ENCODE measurements at places on chromosomes 5 and 9.

- no peak for DNase-seq
Measured at GRCh38 chr9:70106571-70106970, 62.9 kb downstream of the MAMDC2 start.

DNA sequence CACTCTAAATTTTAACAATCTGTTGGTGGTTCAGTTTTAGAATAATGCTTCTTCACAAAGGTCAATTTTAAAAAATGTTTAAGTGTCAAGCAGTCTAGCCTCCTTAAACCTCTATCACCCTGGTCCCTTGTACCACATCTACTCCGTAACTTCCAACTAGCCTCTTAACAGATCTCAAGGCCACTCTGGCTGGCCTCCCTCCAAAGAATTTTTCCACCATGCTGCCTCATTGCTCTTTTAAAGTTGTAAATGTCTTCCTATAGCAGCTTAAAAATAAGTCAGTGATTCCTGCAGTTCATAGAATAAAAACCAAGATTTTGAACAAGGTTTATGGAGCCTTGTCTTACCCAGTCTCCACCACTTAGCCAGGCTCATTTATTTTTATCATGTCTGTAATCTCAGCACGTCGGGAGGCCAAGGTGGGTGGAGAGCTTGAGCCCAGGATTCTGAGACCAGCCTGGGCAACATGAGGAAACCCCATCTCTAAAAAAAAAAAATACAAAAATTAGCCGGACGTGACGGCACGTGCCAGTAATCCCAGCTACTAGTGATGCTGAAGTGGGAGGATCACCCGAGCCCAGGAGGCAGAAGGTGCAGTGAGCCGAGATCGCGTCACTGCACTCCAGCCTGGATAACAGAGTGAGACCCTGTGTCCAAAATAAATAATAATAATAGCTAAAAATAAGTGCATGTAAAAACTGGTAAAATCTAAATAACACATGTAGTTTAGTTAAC is 924.9 kb upstream of the DMAC1 start:
- no peak for DNase-seq

DNA sequence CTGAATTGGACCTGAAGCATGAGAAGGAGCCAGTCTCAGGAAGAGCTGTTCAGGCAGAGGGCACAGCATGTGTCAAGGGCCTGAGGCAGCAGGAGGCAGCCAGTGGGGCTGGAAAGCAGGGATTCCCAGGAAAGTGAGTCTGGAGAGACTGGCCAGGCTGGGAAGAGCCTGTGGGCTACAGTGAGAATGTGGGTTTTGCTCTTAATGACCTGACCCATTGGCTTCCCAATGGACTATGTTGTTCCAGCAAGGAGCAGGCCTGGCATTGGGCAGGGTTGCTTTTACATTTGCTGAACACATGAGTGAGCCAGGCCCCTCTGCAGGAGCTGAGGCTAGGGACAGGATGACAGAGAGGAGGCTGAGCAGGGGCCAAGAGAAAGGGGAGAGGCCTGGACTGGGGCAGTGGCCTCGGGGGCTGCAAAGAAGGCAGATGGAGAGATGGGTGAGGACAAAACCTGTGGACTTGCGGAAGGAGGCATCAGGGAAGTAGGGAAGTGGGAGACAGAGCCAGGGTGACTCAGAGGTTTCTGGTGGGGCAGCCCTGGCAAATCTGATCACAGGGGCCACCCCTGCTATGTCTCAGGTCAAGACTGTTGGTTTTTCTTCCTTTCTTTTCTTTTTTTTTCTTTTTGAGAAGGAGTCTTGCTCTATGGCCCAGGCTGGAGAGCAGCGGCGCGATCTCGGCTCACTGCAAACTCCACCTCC is 65.9 kb upstream of the NEK6 start:
- DNase-seq, result no peak

GRCh38 chr5:43019291-43019613 is 20.9 kb downstream of the ANXA2R start:
- no peak for DNase-seq

DNA sequence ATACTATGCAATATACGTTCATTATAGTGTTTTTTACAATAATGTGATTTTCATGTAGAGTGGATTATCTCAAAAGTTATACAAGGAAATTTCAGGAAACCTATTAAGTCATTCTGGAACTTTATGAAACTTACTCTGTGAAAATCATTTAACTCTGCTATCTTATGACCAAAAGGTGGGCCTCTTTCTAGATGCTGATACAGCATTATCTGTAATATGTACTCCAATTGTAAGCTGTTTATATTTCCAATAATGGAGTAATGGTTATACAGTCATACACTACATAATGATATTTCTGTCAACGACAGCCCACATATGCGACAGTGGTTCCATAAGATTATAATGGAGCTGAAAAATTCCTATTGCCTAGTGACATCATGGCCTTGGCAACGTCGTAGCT is 18.8 kb upstream of the PCSK5 start:
- DNase-seq, result no peak

DNA sequence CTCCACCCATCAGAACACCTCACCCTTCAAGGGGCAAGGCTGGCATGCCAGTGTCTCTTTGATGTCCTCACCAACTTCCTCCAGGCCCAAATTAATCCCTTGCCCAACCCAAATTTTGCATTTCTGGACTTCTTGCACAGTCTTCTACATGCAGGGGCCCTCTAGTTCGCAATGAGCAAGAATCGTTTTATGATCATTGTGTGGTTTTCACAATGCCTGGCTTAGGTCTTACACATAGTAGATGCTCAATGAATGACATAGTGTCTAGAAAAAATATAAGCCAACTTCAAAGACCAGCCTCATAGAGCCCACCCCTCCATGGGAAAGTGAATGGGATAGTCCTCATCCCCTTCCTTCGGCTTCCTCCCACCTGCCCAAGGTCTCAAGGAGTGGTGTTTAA is 9.8 kb upstream of the ESM1 start:
- DNase-seq, result no peak

- DNase-seq, result no peak
Measured at GRCh38 chr5:103356350-103357091, 98.0 kb downstream of the MACIR start.

- DNase-seq, result peak; percentile 72
Measured at GRCh38 chr9:125558453-125559092, 148.4 kb downstream of the MAPKAP1 start.

DNA sequence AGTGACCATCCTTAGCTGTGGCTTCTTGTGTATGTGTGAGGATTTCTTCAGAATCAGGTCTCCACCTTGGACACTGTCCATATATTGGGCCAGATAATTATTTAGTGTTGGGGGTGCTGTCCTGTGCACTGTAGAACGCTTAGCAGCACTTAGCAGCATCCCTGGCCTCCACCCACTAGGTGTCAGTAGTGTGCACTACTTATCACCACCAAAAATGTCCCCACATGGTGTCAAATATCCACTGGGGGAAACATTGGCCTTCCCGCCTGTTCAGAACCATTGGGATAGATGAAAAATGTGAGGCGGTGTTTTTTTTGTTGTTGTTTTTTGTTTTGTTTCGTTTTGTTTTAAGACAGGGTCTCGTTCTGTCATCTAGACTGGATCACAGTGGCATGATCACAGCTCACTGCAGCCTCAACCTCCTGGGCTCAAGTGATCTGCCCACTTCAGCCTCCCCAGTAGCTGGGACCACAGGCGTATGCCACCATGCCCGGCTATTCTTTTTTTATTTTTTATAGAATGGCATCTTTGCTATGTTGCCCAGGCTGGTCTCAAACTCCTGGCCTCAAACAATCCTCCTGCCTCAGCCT is 67.7 kb downstream of the TENT4A start:
- peak; percentile 37 for DNase-seq

- no peak for DNase-seq
Measured at GRCh38 chr5:79845448-79846197, 145.4 kb downstream of the MTX3 start.

DNA sequence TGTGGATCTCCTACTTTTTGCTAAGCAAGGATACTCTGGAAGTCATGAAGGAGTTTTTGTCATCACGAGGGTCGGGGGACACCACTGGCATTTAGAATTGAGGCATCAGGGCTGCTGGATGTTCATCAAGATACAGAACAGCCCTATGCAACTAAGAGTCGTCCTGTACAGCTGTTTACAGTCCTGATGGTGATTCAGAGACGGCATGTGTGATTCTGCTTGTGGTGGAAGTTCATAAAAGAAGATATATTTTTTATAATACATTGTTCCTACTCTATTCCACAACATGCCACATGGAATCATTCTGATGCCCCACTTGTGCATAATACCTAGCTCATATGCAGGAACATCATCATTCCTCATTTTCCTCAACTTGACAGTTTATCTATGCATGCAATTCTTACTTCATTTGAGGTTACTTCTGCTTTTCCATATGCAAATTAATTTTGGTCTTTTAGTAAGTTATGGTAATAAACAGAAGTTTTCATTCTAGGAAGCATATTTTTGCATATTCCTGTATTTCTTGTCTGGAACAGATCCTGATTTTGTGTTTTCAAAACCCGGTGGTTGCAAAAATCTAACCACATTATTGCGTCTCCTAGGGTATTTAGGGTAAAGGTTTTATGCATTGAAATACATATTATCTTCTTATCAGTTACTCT is 155.2 kb downstream of the ARHGEF28 start:
- DNase-seq, result no peak

GRCh38 chr5:31993165-31993961 is 180.8 kb downstream of the GOLPH3 start:
- no peak for DNase-seq

- DNase-seq, result no peak
Measured at GRCh38 chr9:111360881-111361280, 30.9 kb upstream of the OR2K2 start.

- DNase-seq, result no peak
Measured at GRCh38 chr9:134216961-134217360, 52.6 kb upstream of the RNU6ATAC start.

DNA sequence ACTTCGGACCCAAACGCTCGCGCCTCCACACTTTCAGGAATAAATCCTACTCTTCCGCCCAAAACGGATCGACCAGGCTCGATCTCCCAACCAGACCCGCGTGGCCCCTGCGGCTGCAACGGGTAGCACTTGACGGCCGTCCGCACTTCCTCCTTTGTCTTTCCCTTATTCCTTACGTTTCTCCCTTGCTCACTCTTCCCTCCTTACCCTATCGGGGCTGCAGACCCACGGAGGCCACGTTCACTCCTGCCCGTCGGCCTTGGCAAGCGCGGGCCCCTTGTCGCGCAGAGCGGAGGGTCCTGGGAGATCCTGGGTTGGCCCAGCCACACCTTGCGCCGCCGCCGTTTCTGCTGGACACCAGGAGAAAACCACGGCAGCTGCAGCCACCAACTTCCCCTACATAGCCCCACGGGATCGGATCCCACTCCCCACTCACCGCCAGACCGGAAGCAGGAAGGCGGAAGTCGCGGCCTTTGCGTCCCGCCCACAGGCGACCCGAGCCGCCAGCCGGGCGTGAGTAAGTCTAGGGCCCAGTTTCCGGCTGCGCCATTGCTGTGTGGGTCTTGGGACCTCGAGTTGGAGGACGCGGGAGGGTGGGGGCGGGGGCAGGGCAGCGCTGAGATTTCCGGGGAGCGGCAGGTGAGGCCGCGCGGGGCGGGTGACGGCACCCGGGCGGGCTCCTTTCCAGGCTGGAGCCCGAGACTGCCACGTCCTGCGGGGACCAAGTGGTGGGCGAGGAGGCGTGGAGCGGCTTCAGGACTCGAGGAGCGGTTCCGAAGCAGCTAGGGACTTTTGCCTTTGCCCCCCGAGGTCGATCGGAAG is at the start of gene SMIM15:
TSS of gene SMIM15 (minus strand) at position 459 of the 822 bp plus-strand sequence. CDS start 2,297 bp downstream, outside the sequence.
- peak; percentile 89 for DNase-seq

DNA sequence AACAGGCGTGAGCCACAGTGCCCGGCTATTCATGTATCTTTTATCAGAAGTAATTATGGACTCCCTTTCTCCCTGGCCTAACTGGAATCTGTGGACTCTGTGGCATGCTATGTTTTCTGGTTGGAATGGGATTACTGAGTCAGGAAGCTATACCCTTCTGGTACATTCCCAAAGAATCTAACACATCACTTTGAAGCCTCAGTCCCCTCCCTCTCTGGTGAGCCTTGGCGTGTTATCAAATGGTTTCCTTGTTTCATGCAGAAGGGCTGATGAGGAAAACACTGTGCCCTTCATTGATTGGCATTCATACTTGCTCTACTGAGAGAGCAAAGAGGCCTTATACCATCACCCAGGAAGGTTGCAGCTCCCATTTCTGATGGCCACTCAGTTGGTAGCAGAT is 22.9 kb downstream of the C5orf15 start:
- no peak for DNase-seq

All from HEK293T (cell line).